Stimulated activated naive CD8-positive, alpha-beta T cell treated with anti-CD3 and anti-CD28 coated beads, Interleukin-15, Interleukin-2, amounts not matched to agents 100 U/mL and 50 U/mL, for 24 hours (primary cell): ENCODE measurements at places on chromosomes 3 and 15.

- peak; percentile 65 for DNase-seq
Measured at GRCh38 chr3:130892759-130893375, 1.0 kb upstream of the ATP2C1 start.

- DNase-seq = no peak
Measured at GRCh38 chr15:44368370-44368769, 59.1 kb upstream of the CTDSPL2 start.

DNA sequence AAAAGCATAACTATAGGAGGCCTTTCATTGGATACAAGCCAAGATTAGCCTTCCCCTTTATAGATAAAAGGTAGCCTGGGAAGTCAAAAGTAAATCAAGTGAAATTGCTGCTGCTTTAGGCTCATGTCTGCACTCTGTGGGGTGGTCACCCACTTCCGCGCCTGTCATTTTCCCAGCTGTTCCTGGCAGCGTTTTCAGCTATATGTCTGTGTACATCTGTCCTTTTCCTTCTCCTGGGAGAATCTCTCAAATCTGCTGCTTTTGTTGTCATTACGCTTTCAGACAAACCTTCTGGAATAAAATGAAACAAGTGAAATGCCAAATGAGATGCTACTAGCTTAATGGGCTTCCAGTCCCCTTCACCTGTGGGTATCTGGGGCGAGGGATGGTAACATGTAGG, 211.8 kb downstream of the MCTP2 start:
- DNase-seq = no peak

GRCh38 chr3:39638301-39638700, 170.8 kb downstream of the MOBP start:
- no peak for DNase-seq

DNA sequence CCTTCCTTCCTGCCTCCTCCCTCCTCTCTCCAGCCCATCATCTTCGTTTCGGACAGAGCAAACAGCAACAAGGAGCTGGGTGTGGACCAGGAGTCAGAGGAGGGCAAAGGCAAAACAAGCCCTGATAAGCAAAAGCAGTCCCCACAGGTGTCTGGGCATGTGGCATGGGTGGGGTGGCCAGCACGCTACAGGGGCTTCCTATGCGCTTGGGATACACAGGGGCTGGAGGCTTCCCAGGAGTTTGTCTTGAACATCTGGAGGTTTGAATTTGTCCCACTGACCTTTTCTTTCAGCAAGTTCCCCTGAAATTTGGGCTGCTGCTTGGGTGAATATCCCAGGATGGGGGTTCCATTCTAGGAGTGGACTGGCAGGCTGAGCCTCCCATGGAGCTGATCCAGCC, 48.9 kb downstream of the CAPN3 start:
- no peak for DNase-seq

DNA sequence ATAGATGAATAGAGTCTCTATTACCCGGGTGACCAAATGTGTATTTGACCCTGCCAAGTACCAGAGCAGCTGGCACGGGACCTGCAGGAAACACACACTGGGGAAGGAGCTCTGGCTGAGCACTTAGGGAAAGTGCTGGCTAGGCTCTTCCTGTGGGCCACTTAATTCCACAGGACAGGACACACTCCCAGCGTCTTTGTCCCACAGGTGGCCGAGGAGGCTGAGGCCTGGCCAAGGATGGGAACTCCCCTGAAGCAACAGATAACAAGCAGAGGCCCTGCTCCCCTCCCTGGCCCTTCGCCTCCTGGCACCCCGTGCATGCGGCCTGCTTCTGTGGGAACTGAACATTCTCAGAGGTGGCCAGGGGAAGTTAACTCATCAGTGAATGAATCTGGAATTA, 180.8 kb downstream of the ATP10A start:
- DNase-seq = no peak

- DNase-seq = no peak
Measured at GRCh38 chr3:187015903-187016638, 85.7 kb downstream of the ST6GAL1 start.

- DNase-seq = no peak
Measured at GRCh38 chr3:37024820-37025405, 31.6 kb downstream of the MLH1 start.

GRCh38 chr3:73056014-73056844, 5.2 kb upstream of the EBLN2 start:
- no peak for DNase-seq

DNA sequence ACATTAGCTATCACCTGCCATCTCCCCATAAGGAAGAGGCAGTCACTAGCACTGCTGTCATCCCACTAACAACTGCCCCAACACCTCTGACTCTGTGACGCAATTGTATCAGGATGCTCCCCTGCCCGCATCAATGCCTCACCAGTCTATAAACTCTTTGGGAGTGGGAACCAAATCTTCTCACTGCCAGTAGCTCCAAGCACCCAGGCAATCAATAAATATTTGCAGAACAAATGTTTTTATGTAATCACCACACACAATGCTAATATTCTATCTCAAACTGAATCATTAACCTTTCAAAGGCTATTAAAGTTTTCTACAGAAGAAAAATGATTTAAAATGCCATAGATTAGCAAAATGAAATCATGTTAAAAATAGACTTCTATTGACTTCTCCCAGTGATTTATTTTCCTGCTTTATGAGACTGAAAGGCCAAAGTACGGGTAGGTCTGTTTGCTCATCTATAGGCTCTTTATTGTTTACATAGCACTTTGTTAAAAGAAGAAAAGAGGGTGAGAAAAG, 131.3 kb downstream of the PLD1 start:
- DNase-seq = no peak

DNA sequence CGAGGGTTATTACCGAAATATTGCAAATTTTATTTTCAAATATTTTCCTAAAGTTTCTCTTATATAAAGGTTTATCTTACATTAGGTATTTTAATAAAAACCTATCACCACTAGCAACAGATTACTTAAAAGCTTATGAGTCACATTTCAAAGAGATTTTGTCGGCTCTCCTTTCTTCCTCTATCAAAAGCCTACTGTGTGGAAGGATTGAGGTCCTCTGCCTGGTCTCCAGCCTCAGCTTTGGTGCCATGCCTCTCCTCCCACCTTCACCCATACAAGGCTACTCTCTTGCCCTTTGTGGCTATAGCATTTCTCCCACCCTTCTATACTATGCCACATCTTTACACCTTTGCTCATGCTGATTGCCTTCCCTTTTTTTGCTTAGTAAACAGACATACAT, 199.3 kb downstream of the TNIK start:
- no peak for DNase-seq

DNA sequence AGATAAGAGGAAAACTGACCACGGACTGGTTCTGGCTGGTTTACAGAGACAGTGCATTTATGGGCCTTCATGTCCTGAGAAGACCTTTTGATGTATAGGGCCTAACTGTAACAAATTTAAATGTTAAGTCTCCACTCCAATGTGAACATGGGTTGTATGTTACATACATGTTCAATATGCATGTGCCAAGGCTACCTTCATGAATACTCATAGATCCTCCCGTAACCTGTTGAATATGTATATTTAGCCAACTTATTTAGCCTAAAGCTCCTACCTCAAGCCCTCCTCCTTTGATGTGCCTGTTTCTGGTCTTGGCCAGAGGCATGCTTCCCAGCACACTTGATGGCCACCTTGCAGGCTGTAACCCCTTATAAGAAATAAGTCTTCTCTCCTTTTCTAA, at the start of gene OR5H2:
Gene OR5H2, plus strand, starts transcription at position 301 of the 400 bp plus-strand sequence. CDS start 398 bp downstream, outside the sequence.
- DNase-seq = no peak

DNA sequence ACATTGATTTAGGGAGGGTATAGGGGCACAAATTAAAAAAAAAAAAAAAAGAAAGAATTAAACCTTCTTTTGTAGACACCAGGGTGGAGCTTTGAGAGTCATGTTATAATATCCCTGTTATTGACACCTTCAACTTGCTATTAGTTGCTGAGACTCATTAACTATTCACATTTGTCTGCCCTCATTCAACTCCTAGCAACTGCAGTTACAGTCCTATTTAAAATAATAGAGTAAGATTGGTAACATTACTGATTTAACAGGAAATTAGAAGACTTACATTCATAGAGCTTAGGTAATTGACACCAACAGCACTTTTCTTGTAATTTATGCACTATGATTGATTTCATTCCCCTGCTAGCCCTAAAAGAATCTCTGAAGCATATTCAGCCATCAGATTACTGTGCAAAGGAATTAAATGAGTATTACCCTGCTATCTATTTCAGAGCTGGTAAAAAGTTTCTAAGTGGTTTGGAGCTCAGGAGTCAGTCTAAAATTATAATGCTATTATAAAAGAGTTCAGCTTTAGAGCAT, 148.8 kb upstream of the TBL1XR1 start:
- no peak for DNase-seq
